ENCODE measurements at places on chromosomes 4 and X. TPM values are rescaled to one million over a fixed set of nuclear protein-coding genes. Genes with fewer than 3 reads are reported as not detected.

The RAB33A gene
- total RNA-seq: 18.8 TPM

The GRK4 gene
- total RNA-seq: 5.5 TPM

The ACE2 gene
- total RNA-seq: 0.24 TPM

The H2BW2 gene
- not detected for total RNA-seq

The HSFX1 gene
- 3.9 TPM for total RNA-seq

The DGKK gene
- under 0.01 TPM for total RNA-seq

The FMR1NB gene
- total RNA-seq: not detected

The ZNF157 gene
- 0.96 TPM for total RNA-seq

The PNMA3 gene
- total RNA-seq: 15.4 TPM

The DMP1 gene
- 2.2 TPM for total RNA-seq

The NLGN4X gene
- 0.96 TPM for total RNA-seq

The SRPK3 gene
- not detected for total RNA-seq

The SPARCL1 gene
- 113 TPM for total RNA-seq

The MTNR1A gene
- total RNA-seq: not detected

DNA sequence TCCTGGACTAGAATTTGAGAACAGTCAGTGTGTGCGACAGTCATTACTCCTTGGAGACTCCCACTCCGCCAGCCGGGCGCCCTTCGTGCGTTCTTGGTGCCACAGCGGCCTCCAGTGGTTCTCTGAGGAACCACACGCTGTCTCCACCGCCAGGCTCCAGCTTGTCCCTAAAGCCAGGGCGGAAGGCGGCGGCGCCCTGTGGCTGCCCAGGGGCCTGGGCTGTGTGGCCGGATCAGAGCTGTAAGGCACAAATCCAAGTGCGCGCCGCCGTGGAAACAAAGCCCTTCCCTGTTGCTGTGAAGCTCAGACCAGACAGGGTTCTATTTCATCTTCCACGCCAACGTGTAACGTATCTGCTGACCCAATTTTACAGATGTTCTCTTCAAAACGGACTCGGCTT lies 34.2 kb downstream of the IDS start:
- peak; percentile 68 for DNase-seq

- DNase-seq: no peak
Observed at GRCh38 chrX:150548684-150549083, 19.7 kb upstream of the MTM1 start.

DNA sequence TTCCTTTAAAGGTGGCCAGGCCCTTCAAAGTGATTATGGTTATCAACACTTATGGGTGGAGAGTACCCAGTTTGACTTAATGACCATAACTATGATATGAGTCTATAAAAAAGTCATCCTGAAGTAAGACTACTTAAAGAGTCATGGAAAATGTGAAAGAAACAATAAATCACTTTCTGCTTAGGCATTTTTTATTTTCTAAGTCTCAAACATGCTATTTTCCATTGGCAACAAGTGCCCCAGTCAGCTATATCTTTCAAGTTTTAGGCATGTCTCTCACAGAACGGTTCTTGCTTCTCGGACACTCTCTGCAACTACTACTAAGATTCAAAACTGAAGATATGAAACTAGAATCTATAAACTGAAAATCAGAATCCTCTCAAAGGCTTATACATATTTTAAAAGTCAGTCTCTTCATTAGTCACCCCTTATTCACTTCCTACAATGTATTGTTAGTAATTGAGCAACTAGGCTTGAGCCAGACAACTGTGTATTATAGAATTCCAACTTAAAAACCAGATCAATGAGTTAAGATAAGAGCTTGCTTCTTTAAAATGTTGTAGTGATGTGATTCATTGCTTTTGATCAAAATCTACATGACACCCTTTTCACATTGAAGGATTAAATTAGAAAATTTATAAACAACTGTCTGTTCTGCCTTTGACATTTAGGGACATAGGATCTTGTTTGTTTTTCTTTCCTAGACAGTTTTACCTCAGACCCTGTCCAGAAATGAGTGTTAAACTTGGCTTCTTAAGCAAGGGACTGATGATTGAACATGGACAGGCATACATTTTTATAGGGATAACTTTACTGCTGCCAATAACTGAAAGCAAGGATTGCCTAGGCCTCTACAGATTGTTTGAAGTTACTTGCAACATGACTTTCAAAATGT lies 2.9 kb downstream of the ANTXR2 start:
- DNase-seq: no peak

DNA sequence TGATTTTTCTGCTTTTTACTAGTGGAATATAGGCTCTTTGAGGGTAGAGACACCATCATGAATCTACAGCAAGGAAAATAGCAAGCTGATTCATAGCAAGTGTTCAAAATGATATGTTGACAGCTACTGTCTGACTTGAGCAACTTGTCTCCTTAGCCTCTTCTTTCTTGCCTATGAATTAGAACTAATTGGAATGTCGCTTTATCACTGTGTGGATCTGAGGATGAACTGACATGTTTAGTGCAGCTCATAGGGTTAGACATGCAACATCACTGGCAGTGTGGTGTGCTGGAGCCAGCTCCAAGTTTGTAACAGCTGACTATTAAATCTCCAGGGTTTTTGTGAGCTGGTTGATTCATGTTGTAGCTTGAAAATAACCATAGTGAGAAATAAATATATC lies 1068.4 kb downstream of the PCDH18 start:
- no peak for DNase-seq

- no peak for DNase-seq
Observed at GRCh38 chr4:154414371-154414770, 77.2 kb downstream of the DCHS2 start.

- DNase-seq: peak; percentile 40
Observed at GRCh38 chr4:82833696-82834313, 35.2 kb upstream of the SCD5 start.

DNA sequence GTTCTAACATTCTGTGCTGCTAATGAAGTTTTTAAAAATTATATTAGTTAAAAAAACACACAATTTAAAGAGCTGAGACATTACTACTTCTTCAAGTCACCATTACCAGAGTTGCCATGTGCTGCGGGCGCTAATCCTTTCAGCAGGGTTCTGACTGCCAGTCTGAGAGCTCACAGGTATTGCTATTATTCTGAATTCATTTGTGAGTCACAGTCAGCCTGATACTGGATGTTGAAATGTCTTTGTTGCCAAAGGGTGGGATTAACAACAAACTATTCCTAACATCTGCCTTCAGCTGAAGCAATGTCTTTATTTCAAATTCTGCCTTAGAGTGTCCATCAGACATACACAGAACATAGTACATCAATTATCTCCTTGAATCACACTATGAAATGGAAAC lies 197.1 kb upstream of the FGF13 start:
- no peak for DNase-seq

GRCh38 chrX:101337776-101338271 lies 10.7 kb downstream of the TIMM8A start:
- no peak for DNase-seq

DNA sequence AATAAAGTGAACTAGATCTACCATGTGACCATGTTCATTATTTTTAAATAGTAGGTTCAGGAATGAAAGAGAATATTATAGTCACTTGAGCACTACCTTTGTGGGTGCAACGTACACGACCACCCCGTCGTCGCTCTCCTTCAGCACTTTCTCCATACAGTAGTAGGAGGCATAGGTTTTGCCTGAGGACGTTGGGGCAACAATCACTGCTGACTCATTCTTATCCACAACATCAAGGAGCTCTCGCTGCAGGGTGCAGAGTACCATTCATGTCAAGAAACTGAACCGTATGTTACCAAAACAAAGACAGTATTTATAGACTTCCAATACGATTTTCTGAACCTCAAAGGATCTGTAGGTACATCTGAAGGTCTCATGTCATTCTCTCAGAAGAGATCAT lies 44.7 kb downstream of the DDX60 start:
- DNase-seq: no peak

GRCh38 chr4:182175788-182176519 lies 67.2 kb upstream of the TENM3 start:
- DNase-seq: no peak

DNA sequence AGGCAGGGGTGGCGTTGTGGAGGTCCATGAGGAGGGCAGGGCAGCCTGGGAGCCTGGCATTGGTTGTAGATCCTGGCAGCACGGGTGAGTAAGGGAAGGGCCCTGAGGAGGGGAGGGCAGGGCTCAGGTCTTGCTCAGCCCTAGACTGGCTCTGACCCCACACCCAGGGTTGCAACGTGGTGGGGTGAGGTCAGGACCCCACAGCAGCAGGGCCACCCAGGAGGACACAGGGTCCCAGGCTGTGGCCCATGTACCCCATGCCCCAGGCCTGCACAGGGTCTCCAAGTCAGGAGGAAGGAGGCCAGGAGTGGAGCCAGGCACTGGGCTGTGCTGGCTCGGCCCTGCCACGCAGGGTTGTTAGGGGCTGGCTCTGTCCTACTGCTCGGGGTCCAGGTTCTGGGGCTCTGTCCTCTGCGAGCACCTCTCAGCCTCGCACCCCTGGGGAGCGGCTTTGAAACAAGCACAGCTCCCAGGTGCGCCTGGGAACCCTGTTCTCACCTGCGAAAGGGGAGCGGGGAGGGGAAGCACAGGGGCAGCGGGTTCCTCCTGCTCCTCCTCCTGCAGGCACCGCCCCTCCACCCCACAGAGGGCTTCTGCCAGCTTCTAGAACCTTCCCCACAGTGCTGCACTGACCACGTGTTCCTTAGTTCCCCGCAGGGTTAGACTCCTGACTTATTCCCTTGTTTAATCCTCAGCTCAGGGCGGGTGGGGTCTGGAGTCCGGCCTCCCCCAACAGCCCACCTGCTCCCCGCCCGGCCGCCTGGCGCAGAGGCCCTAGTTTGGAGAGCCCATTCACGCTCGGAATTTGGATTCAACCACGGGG lies 20.4 kb downstream of the MSANTD1 start:
- no peak for DNase-seq

- no peak for DNase-seq
Observed at GRCh38 chr4:102715057-102715456, 45.7 kb downstream of the MANBA start.

DNA sequence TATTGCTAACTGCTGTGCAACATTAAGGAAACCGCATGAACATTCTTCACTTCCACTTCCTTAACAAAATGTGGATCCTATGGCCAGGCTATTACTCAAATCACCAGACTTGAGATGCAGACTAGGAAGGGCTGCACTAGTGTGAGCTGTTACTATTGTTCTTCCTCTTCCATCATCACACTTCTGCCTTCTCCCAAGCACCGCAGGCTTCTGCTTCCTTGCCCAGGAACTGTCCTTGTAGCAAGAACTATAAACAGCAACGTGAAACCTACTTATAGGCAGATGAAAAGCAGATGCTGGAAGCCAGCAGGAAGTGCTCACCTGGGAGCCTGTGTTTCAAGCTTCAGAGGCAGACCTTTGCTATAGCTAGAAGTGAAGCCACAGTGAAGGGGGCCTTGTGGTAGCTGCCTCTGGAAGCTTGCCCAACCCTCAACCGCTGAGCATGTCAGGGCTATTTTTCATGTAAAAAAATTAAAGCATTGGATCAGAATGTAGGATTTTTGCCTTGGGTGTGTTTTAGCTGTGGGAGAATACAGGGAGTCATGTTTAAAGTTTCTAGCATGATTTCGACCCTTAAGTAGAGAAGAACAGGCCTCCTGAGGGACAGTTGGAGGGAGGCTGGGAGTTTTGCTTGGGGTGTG lies 43.9 kb downstream of the CLNK start:
- DNase-seq: peak; percentile 34

DNA sequence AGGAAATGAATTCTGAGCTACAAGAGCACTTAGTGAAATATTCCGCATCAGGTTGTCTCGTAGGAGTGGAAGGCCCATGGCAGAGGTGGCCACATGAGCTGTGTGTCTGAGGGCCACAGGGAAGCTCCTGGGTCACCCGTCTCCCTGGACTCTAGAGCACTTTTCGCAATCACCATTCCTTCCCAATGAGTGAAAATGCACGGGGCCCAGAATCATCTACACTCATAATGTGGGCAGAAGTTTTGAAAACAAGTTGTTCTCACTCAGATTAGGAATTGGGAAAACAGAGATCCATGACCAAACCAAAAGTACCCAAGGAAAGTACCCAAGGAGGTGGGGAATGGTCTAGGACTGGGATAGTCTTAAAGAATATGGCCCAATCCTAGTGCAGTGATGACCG lies 94.4 kb downstream of the SCD5 start:
- DNase-seq: no peak

- DNase-seq: no peak
Observed at GRCh38 chr4:1015746-1016145, 4.3 kb downstream of the FGFRL1 start.

- DNase-seq: no peak
Observed at GRCh38 chrX:22360129-22360528, 87.4 kb downstream of the CBLL2 start.

DNA sequence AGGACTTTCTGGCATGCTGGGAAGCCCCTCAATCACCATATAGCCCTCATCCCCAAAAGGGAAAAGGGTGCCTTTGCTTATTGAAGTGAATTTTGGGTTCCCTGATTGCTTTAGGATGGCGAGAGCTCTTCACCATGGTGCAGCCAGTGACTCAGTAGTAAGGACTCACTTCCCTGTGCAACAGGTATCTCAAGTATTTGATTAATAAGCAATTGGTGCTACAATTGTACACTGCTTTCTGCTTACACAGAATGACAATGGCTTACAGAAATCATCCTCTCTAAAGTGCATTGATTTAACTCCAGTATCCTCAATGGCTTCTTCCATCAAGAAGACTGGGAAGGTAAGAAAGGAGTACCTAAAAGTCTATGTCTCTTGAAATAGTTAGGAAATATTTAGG lies 143.7 kb upstream of the SMIM10 start:
- no peak for DNase-seq

- DNase-seq: no peak
Observed at GRCh38 chr4:36027203-36027602, 217.1 kb downstream of the ARAP2 start.

GRCh38 chr4:76036855-76037254 lies 985 bp upstream of the CXCL11 start:
- no peak for DNase-seq

- DNase-seq: peak; percentile 34
Observed at GRCh38 chr4:142404191-142404611, 441.9 kb downstream of the INPP4B start.

GRCh38 chr4:101290654-101291053 lies 56.7 kb downstream of the PPP3CA start:
- DNase-seq: no peak

DNA sequence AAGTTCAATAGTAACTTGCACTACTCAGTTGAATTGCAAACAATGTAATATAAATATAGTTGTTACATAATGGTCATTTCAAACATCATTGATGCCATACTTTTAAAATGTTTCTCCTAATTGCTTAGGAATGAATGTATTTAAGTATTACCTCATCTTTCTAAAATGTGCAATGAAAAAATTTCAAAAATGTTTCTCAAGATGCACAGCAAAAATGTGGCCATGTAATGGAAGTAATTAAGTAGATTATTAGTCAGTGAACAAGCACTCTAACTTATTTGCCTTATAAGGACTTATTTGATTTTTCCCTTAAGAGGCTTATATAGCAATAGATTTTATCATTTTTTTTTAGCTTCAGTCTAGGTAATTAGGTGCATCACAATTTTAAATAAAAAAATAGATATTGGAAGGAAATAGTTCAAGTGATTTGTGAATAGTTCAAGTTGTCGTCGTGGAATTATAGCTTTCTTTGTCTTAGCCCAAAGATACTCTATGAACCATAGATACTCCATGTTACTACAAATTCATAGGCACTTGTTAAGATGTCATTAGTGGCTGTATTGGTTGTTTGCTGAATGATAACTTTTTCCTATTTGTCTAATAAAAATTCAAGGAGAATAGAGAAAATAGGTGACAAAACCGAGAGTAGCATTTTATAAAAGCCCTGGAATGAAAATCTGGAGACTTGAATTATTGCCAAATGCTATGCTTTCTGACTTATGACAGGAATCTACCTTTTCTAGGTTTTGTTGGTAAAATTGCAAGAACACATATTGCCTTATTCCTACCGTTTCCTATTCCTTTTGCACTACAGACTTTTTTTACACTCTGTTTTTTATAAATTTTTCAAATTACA lies 118.5 kb downstream of the TLL1 start:
- no peak for DNase-seq

GRCh38 chr4:79177388-79177787 lies 148.5 kb downstream of the NAA11 start:
- no peak for DNase-seq

Data from umbilical cord (tissue), 2 donors.